ENCODE measurements at places on chromosomes 12 and 14. TPM values are rescaled to one million over a fixed set of nuclear protein-coding genes. Genes with fewer than 3 reads are reported as not detected.

The GPR135 gene
- 0.53 TPM for polyA plus RNA-seq

The OTOGL gene
- 0.39 TPM for polyA plus RNA-seq

The ARHGAP9 gene
- polyA plus RNA-seq: 7.6 TPM

The PIWIL1 gene
- polyA plus RNA-seq: not detected

The CLECL1 gene
- not detected for polyA plus RNA-seq

The SLC38A4 gene
- polyA plus RNA-seq: not detected
